Stimulated activated naive CD4-positive, alpha-beta T cell treated with Interleukin-2 at 50 U/mL for 16 hours (primary cell): ENCODE measurements at places on chromosomes 2 and 18.

GRCh38 chr18:74229005-74229404, 62.8 kb downstream of the CYB5A start:
- DNase-seq = no peak

DNA sequence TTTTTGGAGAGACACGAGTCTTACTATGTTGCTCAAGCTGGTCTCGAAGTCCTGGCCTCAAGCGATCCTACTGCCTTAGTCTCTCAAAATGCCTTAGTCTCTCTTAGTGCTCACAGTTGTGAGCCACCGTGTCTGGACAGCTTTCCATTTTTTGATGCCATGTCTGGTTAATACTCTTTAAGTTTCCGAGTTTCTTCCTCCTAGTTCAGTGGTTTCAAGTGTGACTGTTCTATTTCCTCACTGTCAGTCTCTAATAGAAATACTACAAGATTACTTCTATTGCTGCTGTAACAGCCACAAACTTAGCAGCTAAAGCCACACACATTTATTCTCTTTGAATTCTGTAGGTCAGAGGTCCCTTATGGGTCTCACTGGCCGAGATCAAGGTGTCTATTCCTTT, 125.1 kb upstream of the MGAT5 start:
- DNase-seq = no peak

GRCh38 chr2:235727174-235727573, 233.3 kb downstream of the AGAP1 start:
- DNase-seq = no peak

DNA sequence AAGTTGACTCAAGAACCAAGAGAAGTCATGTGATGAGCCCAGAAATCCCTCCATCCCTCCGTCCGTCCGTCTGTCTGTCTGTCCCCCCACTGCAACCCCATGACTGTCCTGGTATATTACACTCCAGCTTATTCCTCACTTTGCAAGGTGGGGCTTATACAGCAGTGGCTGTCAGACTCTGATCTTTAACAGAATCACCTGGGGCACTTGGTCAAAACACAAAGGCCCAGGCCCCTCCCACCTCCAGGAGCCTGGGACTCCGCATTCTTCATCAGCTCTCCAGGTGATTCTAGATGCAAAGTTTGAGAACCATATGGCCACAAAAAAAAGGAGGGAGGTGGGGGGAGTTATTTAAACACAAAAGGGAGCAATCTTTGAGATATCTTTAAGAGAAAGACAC, 61.4 kb downstream of the MYO5B start:
- no peak for DNase-seq

DNA sequence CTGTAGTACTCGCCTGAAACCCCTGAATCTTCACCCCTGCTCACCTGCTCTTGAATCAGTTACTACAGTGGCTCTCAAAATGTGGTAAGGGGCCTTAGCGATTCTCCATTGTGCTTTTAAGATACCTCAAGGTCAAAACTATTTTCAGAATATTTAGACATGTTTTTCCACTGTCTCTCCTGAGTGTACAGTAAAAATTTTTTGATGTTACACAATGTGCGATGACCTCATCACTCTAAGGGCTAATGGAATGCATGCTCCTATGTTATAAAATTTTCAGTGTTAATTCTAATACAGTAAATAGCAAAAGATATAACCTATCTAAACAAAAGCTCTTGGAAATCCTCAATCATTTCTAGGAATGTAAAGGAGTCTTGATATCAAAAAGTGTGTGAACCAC, 336.9 kb upstream of the PKDCC start:
- no peak for DNase-seq

DNA sequence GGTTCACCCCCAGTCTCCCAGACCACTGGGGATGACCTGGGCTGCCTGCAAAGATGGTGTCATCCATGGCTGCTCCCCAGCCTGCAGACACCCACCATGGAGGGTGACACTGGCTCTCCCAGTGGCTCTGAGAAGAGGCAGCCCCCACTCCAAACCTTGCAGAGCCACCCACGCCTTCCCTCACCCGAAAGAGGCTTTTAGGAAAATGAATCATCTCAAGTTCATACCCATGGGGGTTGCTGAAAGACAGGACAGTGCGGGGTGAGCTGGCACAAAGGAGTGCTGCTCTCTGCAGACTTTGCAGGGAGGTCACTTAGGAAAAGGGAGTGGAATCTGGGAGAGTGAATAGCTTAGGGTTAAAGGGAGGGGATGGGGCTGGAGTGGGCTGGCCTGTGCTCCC, 36.4 kb downstream of the MPHOSPH10 start:
- DNase-seq = no peak
